Stimulated activated CD8-positive, alpha-beta memory T cell treated with anti-CD3 and anti-CD28 coated beads, Interleukin-4, amount 100 ng/mL, for 24 hours (primary cell): ENCODE measurements at places on chromosomes 16 and 17.

DNA sequence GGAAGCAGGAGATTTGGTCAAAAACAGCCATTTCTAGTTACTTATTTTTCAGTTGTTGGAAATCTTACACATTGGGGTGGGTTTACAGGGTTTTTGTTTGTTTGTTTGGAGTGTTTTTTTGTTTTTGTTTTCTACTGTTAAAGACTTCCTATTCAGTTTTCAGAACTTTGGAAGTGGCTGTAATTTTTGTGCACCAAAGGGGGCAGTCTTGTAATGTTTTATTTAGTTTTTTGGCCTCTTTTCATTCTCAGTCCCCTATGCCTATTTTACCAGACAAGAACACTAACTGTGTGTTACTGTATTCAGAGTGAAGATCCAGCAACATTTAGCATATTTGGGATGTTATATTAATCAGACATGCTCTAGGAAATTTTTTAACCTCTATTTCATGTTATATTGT, 20.6 kb downstream of the TPPP3 start:
- no peak for DNase-seq

GRCh38 chr17:28508211-28508724, 2.1 kb downstream of the FOXN1 start:
- DNase-seq, result no peak

GRCh38 chr16:62752854-62753253, 716.6 kb upstream of the CDH8 start:
- no peak for DNase-seq

- peak; percentile 2 for DNase-seq
Measured at GRCh38 chr16:78045865-78046581, 23.7 kb downstream of the CLEC3A start.

- no peak for DNase-seq
Measured at GRCh38 chr17:69286257-69286656, 40.7 kb downstream of the ABCA5 start.

DNA sequence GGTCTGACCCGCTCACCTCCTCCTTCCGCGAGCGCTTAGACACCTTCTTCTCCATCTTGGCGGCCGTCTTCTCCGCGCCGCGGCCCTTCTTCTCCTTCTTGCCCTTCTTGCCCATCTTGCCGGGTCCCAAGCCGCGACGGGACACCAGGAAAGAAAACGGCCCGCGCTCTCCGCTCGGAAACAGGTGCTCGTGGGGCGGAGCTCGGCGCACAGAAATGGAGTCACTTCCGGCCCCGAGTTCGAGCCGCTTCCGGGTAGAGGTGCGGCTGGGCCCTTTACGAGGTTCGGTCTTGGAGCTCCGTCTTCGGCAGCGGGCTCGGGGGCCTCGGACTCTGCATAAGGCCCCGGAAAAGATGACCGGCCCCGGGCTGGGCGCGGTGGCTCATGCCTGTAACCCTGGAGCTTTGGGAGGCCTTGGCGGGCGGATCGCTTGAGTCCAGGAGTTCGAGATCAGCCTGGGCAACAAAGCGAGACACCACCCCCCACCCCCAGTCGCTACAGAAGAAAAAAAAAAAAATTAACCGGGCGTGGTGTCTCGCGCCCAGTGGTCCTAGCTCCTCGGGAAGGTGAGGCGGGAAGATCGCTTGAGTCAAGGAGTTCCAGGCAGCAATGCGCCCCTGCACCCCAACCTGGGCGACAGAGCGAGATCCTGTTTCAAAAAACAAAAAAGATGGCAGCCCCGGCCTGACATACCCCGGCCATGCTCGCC, at the start of gene KLHDC4:
Gene KLHDC4, minus strand, starts transcription at position 211 of the 709 bp plus-strand sequence. Its CDS starts 96 bp downstream, at position 115.
- peak; percentile 84 for DNase-seq

- no peak for DNase-seq
Measured at GRCh38 chr17:19781488-19782458, 33.7 kb upstream of the ALDH3A1 start.

GRCh38 chr17:72034000-72034399, 86.8 kb upstream of the SOX9 start:
- no peak for DNase-seq

- DNase-seq, result no peak
Measured at GRCh38 chr17:50105811-50106210, 10.7 kb downstream of the PDK2 start.

- DNase-seq, result no peak
Measured at GRCh38 chr17:66724581-66725341, 110.2 kb upstream of the CACNG5 start.

DNA sequence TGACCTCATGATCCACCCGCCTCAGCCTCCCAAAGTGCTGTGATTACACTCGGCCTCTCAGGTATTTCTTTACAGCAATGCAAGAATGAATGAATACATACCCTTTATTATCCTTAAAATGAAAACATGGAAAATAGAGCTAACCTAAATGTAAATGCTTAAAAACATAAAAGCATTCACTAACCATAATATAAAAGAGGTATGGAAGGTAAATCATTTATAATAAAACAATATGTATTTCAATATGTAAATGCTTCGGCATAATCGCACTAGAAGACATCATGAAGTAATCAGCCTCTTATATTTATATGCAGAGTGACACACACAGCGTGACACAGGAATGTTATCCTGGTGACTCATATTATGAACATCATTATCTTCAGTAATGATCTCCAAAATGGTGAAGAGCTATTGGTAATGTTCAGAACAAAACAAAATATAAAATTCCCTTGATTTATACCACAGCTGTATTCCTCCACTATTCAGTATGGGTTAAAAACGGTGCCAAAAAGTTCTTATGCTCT, 53.9 kb downstream of the AIPL1 start:
- no peak for DNase-seq

DNA sequence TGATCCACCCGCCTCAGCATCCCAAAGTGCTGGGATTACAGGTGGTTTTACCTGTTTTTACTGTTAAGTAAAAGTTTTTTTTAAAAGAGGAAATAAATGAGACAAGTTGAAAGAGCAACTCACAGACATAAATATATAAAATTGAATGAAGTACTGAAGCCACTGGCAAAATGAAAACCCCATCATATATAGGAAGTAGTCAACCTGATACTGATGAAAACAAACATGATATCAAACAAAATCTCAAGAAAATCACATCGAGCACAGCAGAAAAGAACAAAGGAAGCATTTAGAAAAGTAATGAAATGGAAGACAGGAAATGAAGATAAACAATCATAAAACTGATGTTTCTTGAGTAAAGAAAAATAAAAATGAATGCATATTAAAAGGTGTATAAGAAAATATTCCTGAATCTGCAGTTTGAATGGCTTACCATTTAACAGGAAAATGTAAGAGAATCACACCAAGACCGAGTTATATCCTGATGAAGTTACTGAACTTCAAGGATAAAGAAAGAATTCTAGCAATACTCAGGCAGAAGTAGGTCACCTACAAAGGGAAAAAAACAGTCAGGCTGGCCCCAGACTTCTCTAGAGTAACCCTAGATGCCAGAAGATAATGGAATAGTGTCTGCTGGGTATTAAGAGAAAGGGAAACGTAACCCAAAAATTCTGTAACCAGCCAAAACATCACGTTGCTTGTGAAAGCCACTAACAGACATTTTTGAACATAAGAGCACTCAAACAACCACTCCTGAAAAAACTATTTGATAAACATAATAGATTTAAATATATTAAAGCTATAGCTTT, 31.5 kb downstream of the UBE2G1 start:
- no peak for DNase-seq

GRCh38 chr17:78966910-78967600, 12.7 kb downstream of the LGALS3BP start:
- DNase-seq, result no peak

DNA sequence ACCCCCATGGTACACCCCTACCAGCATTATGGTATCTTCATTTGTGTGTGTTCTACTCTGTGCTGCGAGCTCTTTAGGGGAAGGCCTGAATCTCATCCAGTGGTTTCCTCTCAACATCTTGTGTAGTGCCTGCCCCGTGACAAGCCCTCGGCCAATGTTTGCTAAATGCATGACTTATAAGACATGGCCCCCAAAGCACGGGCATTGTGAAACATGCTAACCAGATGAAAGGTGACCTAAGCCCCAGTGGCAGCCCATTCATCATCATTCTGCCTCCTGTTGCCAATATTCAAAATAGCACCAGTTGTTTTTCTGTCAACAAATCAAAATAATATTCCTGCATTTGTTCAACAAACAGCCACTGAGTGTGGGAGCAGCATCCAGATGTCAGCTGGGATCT, 108.8 kb upstream of the HSBP1 start:
- DNase-seq, result no peak

DNA sequence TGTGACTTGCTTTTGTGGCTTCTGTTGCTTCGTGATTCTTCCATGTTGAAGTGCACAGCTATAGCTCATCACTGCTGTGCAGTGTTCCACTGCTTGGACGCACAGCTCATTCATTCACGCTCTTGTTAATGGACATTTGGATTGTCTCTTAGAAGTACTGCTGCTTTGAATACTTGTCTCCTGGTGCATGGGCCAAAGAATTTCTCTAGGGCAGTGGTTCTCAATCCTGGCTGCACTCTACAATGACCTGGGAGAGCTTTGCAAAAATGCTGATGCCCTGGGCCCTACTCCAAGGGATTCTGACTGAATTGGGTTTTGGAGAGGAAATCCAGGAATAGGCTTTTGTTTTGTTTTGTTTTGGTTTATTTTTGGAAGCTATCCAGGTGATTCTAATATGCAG, 20.0 kb downstream of the CCL17 start:
- DNase-seq, result no peak

DNA sequence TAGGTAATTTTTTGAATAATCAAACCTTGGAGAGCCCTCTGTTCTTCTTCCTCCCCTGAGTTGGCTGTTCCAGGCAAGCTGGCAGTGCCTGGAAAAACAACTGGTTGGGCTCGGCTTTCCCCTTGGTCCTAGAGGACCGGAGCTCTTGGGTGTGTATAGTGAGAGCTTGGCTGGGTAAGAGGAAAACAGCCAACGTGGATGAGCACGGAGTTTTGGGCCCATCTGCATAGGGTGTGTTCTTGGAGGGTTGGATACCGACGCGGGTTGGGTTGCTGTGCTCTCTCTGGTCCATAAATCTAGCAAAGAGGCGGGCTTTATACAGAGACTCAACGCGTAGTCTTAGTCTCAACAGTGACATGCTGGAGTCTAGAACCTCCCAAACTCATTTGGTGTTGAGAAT, 23.2 kb downstream of the ITGB3 start:
- no peak for DNase-seq

DNA sequence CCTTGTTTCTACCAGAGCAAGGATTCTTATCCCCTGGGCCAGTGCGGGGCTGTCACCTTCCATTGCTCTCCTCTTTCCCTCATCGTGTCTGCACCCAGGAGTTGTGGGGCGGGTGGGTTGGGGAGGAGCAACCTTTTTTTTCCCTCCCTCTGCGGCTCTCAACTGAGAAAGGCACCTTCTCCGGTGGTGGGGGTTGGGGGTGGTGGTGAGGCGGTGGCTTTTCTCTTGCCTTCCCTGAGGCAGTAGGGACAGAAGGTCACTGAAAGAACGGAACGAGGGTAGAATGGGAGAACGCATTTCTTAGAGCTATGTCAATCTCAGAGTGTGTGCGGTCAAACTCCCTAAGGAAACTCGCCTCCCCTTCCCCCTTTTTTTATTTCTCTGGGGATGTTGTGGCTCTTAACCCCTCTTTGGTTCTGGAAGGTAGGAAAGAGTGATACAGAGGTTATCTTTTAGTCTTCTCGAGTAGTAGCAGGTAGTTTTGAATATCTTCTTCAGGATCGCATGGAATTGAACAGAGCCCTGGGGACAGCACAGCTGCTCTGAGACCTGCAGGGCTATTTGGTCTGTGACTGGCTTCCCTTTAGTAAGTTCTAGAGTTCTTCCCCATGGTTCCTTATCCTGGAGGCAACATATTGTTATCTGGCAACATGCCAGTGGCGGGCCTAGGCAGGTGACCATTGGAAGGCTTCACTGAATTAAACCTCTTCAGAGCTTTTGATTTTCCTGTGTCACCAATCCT, 994 bp downstream of the CLTC start:
- peak; percentile 37 for DNase-seq

DNA sequence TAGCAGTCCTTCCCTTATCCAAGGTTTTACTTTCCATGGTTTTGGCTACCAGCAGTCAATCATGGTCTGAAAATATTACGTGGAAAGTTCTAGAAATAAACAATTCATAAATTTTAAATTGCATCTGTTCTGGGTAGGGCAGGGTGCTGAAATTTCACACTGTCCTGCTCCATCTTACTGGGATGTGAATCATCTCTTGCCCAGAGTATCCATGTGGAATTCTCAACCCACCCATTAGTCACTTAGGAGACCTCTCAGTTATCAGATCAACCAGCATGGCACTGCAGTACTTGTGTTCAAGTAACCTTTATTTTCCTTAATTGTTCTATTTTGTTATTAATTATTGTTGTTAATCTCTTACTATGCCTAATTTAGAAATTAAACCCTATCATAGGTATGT, 202.8 kb upstream of the CPHXL start:
- DNase-seq, result no peak

DNA sequence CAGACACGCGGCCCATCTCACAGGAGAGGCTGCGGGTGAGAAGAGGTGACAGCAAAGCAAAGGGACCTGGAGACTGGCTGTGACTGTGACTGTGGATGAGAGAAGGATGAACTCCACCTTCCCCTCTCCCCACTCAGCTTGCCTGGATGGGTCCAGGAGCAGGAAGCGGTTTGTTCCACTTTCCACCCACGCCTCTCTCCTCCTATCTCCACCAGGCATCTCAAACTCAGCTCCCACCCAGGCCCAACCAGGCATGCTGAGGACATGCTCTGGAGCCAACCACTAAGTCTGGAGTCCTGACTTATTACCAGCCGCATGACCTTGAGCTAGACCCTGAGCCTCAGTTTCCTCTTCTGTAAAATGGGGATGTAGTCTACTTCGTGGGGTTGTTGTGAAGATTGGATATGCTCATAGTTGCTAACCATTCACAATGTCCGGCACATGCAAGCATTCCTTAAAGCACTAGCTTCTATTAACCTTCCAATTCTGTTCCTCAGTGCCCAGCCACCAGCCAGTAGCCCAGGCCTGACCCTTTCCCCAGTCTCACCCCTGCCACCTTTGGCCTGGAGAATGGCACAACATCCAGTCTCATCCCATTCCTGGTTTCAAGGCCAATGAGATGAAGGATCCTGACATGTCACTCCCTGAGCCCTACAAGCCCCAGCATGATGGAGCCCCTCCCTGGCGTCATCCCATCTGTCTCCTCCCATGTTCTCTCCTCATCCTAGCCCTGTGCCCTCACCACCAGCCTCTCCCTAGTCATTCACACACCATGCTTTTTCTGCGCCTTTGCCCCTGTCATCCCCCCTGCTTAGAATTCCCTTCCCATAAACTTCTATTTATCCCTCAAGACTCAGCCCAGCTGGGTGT, 2.3 kb downstream of the GAS2L2 start:
- DNase-seq, result no peak

- DNase-seq, result no peak
Measured at GRCh38 chr17:76267051-76267576, 2.0 kb downstream of the UBALD2 start.

GRCh38 chr17:79631640-79632431, 21.0 kb upstream of the RBFOX3 start:
- no peak for DNase-seq
